ENCODE measurements at places on chromosomes 7 and 10.
A peak's percentile ranks its signal among the peaks of the same experiment; 100 is the strongest.

- DNase-seq, result peak; percentile 5
Measured at GRCh38 chr10:16646181-16647059, 124.7 kb upstream of the C1QL3 start.

DNA sequence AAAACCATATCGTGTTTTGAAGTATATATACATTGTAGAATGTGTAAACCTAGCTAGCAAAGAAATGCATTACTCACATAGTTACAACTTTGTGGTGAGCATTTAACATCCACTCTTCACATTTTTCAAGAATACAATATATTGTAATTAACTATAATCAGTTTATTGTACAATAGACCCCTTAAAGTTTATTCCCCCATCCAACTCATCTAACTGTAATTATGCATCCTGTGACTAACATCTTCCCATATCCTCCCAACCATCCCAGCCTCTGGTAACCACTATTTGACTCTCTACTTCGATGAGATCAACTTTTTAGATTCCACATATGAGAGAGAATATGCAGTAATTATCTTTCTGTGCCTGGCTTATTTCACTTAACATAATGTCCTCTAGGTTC, 526.4 kb downstream of the KIF20B start:
- DNase-seq, result no peak

DNA sequence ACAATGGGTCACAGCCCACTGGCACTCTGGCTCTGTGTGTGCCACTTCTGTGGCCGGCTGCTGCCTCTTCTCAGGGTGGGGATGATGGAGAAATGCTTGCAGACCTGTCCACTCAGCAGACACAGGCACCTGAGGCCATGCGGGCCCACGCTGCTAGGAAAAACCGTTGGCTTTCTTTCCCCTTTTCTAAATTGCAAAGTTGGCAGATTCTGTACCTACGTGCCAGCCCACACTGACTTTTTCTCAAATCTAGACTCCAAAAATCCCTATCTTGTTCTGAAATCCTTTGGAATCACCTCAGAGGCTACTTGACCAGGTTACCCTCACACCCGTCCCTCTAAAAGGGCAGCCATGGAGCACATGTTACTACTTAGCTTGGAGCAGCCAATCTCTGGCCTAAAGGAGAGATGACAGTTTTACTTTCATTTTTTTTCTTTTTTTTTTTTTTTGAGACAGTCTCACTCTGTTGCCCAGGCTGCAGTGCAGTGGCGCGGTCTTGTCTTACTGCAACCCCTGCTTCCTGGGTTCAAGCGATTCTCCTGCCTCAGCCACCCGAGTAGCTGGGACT, 99.4 kb downstream of the RNF216 start:
- DNase-seq, result no peak

- no peak for DNase-seq
Measured at GRCh38 chr7:105699568-105700236, 118.4 kb upstream of the EFCAB10 start.

GRCh38 chr10:71601273-71601672, 118.3 kb downstream of the C10orf105 start:
- no peak for DNase-seq

DNA sequence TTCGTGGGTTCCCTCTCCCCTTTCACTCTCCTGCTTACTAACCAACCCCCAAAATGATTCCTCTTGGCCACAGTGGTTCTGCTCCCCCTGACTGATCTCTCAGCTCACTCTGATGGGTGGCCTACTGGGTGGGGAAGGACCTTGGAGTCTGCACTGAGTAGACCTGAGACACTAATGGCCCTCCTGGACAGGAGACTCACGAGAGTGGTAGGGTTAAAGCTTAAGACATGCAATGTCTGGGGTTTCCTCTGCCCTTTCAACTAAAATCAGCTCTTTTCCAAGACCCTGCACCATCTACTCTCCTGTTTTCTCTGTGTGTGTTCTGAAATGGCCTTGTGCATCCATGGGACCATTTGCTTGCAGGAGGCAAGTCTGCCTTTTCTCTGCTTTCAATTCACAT, 631.4 kb downstream of the ACTR3B start:
- DNase-seq, result no peak

- no peak for DNase-seq
Measured at GRCh38 chr10:34609287-34609940, 205.7 kb downstream of the PARD3 start.

DNA sequence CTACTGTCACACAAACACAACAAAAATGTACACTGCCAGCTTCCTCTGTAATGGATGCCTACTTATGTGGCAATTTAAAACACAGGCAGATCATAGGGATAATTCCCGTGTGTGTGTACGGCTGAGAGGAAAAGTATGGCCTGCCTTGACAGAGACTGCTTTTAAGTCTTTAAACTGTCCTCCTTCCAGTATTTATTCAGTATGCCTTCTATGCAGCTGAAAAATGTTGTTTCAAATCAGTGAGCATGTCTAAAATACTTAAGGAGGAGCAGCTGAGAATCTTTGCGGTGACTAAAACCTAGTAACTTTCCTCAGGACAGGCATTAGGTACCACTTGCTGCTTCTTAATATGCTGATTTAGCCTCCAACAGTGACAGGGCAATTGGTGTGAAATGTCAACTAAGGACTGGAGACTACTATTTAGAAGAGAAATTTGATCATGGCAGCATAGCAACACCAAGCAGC, 126.3 kb downstream of the CACNA2D1 start:
- DNase-seq, result no peak

Measured in inflammatory macrophage treated with lipopolysaccharide for 4 hours (primary cell).